ENCODE measurements at places on chromosomes 13 and 19.

DNA sequence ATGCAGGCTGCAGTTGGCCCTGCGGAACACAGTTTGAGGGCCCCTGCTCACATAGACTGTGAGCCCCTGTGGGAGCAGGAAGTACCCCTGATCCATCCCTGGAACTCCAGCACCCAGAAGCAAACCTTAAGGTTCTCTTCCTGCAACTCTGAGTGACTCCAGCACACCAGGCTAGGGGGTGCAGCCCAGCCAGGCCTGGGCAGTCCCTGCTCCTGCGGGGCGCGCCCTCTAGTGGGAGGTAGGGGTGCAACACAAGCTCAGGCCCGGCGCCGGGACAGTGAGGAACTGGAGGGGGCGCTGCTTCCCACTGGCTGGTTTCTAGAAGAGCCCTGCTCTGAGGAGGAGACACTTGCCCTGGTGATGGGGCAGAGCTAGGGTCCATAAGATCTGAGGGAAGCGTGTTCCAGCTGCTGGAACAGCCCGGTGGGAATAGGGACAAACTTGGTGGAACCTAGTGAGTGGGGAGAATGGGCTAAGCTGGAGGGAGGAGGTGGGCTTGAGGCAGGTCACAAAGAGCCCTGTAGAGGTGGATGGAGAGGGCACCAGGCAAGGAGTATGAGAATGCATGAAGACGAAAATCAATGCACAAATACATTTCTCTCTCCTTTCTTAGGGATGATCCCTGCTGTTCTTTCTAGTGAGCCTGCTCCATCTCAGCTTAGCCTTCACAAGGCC is 5.0 kb downstream of the ZSCAN5A start:
- peaks cover 3% of the 10 kb centered on the region for H3K4me1 ChIP-seq
- peak; percentile 14 for DNase-seq
- H3K27me3 ChIP-seq: no peaks in the 10 kb centered on the region
- peaks cover 5% of the 10 kb centered on the region for H3K36me3 ChIP-seq

- no peak overlapping the region for H3K4me3 ChIP-seq
- H3K36me3 ChIP-seq: peaks cover 33% of the 10 kb centered on the region
- H3K27me3 ChIP-seq: no peaks in the 10 kb centered on the region
- H3K27ac ChIP-seq: no peak overlapping the region
- H3K4me1 ChIP-seq: peaks cover 6% of the 10 kb centered on the region
These were observed 32.9 kb downstream of the NAXD start for GRCh38 chr13:110648146-110648819.

- H3K4me3 ChIP-seq: no peak overlapping the region
- H3K27ac ChIP-seq: no peak overlapping the region
- peaks cover 6% of the 10 kb centered on the region for H3K36me3 ChIP-seq
- no peaks in the 10 kb centered on the region for H3K27me3 ChIP-seq
- H3K4me1 ChIP-seq: no peaks in the 10 kb centered on the region
These were observed 18.8 kb upstream of the GPR183 start for GRCh38 chr13:99326012-99326411.

DNA sequence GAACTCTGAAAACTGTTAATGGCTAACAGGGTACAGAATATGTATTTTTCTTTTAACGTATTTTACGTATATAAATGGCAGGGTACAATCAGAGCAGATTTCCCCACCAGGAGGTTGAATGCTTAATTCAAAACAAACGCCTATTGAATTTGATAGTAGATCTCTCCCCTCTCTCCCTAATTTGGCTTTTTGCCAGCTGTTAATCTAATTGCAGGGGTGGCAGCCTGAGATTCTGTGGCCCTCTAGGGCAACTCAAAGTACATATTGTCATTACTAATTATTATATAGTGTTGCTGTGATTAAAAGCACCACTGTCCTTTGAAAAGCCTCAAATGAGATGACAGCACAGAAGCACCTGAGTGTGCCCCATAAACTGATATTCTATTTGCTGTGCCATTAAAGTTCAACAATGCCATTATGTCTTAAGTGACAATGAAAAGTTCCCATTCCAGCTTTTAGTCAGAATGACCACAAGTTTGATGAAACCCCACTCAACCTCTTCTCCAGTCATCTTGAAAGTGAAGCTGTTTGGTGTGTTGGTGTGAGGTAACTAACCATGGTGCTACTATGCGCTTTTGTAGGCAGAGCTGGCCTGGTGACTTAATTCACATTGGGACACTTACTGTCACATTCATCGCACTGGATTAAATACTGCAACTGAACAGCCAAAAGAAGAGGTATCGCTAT is 351.4 kb downstream of the KCNRG start:
- DNase-seq: no peak
- H3K4me1 ChIP-seq: no peaks in the 10 kb centered on the region
- no peak overlapping the region for H3K27ac ChIP-seq
- H3K27me3 ChIP-seq: no peaks in the 10 kb centered on the region

DNA sequence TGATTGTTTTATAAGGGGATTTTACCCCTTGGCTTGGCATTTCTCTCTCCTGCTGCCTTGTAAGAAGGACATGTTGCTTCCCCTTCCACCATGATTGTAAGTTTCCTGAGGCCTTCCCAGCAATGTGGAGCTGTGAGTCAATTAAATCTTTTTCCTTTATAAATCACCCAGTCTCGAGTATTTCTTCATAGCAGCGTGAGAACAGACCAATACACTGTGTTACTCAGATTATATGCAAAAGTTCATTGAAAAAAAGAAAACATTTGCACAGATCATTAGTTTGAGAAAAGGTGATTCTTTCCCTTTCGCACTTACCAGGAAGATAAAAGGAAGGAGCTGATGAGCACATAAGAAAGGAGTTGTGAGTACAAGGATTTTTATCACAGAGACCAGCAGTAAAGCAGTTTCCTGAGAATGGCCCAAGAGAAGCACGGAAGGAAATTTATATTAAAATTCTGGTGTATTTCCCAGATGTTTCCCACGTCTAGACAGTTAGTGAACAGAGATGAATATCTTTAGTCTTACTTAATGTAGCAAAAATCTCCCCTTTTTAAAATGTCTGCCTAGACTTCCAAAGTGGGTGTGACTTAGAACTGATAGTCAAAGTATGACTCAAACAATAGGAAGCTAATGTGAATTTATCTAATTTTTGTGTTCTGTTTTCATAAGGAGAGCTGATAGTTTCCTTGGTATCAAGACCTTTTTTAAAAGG is 431.8 kb upstream of the SGCG start:
- no peak overlapping the region for H3K4me3 ChIP-seq
- H3K36me3 ChIP-seq: no peaks in the 10 kb centered on the region
- no peaks in the 10 kb centered on the region for H3K27me3 ChIP-seq

GRCh38 chr13:27168086-27168485 is 3.5 kb downstream of the USP12 start:
- H3K27ac ChIP-seq: no peak overlapping the region
- H3K36me3 ChIP-seq: no peaks in the 10 kb centered on the region
- H3K4me1 ChIP-seq: peaks cover 5% of the 10 kb centered on the region
- no peaks in the 10 kb centered on the region for H3K27me3 ChIP-seq
- H3K4me3 ChIP-seq: no peak overlapping the region

DNA sequence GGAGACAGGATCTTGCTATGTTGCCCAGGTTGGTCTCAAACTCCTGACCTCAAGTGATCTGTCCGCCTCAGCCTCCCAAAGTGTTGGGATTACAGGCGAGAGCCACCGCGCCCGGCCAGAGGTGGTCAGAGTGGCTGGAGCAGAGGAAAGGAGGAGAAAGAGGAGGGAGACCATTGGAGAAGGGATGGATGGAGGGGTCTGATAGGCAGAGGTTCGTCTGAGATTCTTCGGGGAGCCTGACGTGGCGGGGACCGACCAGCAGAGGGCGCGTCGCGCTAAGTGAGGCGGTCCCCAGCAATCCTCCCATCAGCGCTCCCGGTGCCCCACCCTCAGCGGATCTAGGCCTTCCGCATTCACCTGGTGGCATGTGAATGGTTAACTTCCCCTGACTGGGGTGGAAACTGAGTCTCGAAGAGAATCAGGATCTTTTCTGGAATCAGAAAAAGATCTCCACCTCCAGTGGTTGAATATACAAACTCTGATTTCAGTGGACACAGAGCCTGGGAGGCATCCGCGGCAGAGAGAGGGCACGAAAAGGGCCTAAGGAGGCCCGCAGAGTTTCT is 8.8 kb downstream of the GTPBP3 start:
- H3K27me3 ChIP-seq: no peaks in the 10 kb centered on the region
- DNase-seq: peak; percentile 37
- peaks cover 2% of the 10 kb centered on the region for H3K4me1 ChIP-seq

DNA sequence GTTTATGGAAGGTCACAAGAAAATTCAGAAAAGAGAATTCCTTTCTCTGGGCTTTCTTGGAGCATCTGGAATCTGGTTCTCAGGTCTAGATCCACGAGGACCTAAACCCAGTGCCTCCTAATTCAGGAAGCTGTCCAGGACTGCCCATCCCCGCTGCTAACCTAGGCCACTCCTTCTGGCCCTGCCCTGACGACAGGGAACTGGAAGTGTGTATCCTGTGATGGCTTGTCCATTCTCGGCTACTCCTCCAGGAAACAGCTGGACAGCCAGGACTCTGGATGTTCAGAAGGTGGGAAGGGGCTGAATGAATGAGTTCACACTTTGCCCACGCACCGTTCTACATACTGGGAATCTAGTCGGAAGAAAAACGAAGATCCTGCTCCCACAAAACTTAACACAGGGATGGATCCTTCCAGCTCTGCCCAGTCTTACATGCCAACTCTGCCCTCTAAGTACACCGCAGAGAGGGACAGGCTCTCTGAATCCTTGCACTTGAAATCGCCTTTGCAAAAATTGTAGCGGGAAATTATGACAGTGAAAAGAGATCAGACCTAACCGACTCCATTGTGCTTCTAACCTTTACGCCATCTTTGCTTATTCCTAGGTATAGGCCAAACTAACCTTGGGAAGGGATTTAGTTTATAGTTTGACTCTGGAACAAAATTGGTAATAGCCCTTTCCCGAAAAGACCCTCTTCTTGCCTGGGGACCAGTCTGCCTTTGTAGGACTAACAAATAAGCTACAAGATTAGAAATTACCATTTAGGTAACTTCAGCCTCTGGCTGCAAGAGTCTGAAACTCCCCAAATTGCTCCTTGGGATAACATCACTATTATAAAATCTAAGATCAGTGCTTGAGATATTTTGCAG is 1.8 kb downstream of the LSM4 start:
- H3K4me3 ChIP-seq: no peak overlapping the region
- no peaks in the 10 kb centered on the region for H3K36me3 ChIP-seq
- DNase-seq: peak; percentile 67

DNA sequence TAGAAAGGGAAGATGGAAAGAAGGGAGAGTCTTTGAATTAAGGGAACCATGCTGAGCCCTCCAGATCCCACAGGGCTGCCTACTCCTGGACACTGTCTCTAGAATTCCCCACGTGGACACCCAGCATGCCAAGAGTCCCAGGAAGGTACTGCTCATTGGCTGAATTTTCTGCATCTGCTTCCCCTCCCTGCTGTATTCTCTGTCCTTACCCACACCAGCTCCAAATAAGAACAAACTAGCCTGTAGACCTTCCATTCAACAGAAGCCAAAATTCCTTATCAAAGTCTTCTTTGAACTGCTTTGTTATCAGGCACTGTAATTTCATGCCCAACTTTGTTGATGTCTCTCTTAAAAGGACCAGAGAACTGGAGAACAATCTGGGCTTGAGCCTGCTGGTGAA is 305.9 kb upstream of the ARGLU1 start:
- no peak overlapping the region for H3K4me3 ChIP-seq
- H3K36me3 ChIP-seq: no peaks in the 10 kb centered on the region
- H3K27me3 ChIP-seq: no peaks in the 10 kb centered on the region
- DNase-seq: no peak

GRCh38 chr13:57630661-57631595 is 616 bp upstream of the PCDH17 start:
- peaks cover 18% of the 10 kb centered on the region for H3K4me1 ChIP-seq
- H3K36me3 ChIP-seq: no peaks in the 10 kb centered on the region
- peaks cover 11% of the 10 kb centered on the region for H3K27me3 ChIP-seq
- no peak overlapping the region for H3K27ac ChIP-seq
- no peak for DNase-seq

- DNase-seq: peak; percentile 8
- H3K27me3 ChIP-seq: no peaks in the 10 kb centered on the region
- no peaks in the 10 kb centered on the region for H3K36me3 ChIP-seq
These were observed 155.0 kb downstream of the RAP2A start for GRCh38 chr13:97588993-97589392.

GRCh38 chr19:33622809-33623511 is 1.2 kb downstream of the CHST8 start:
- H3K4me3 ChIP-seq: peak overlapping the region; percentile 1
- H3K4me1 ChIP-seq: peaks cover 9% of the 10 kb centered on the region
- no peak for DNase-seq
- no peak overlapping the region for H3K27ac ChIP-seq
- peaks cover 45% of the 10 kb centered on the region for H3K27me3 ChIP-seq

DNA sequence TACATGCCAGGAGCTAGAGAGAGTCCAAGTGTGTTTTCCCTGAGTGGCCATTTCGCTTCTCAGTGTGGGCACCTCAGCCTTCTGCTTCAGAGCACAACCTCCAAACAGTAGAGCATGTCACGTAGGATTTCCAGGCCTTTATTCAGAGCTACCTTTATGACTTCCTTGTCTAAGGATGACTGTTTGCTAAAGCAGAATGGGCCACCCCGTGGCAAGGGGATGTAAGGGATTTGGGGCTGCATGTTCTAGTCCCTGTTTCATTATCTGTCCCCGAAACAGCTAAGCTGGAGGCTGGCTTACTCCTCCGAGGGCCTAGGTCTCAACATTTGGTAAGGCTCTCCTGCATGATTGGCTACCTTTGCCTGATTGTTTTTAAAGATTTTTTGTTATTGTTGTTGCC is 6.0 kb downstream of the RNASEH2B start:
- DNase-seq: no peak
- no peaks in the 10 kb centered on the region for H3K36me3 ChIP-seq
- H3K4me1 ChIP-seq: peaks cover 7% of the 10 kb centered on the region
- H3K27me3 ChIP-seq: no peaks in the 10 kb centered on the region

- H3K27me3 ChIP-seq: no peaks in the 10 kb centered on the region
- H3K27ac ChIP-seq: no peak overlapping the region
- no peak for DNase-seq
- H3K4me1 ChIP-seq: no peaks in the 10 kb centered on the region
- H3K36me3 ChIP-seq: no peaks in the 10 kb centered on the region
These were observed 480.4 kb upstream of the SGCG start for GRCh38 chr13:22700246-22700887.

GRCh38 chr19:3049089-3049488 is 13.2 kb downstream of the TLE5 start:
- H3K36me3 ChIP-seq: peaks cover 10% of the 10 kb centered on the region
- DNase-seq: no peak
- no peak overlapping the region for H3K4me3 ChIP-seq
- H3K27ac ChIP-seq: no peak overlapping the region
- H3K27me3 ChIP-seq: peaks cover 17% of the 10 kb centered on the region
- no peaks in the 10 kb centered on the region for H3K4me1 ChIP-seq
